ENCODE measurements at places on chromosomes 13 and 19.

GRCh38 chr13:100235311-100235901 is 146.5 kb downstream of the PCCA start:
- peak; percentile 70 for DNase-seq

GRCh38 chr13:45950386-45951000 is 98.9 kb upstream of the SIAH3 start:
- no peak for DNase-seq

- DNase-seq, result peak; percentile 45
Observed at GRCh38 chr19:14434543-14435319, 1.6 kb downstream of the PKN1 start.

DNA sequence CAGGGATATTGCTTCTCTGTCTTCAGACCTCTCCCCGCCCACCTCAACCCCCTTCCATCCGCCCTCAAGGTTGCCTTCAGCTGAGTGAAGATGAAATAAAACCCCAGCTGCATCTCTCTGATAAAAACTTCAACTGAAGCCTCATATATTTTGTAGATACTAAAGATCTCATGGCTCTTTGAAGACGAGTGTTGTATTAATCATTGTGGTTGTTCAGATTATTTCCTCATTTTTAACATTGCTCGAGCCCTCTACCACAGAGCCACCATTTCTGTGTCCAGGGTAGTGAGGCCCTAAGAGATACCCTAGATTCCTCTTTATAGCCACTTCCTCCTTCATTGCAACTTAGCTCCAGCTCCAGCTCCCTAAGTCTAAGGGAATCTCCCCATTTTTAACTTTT is 312.8 kb upstream of the ZNF507 start:
- no peak for DNase-seq

DNA sequence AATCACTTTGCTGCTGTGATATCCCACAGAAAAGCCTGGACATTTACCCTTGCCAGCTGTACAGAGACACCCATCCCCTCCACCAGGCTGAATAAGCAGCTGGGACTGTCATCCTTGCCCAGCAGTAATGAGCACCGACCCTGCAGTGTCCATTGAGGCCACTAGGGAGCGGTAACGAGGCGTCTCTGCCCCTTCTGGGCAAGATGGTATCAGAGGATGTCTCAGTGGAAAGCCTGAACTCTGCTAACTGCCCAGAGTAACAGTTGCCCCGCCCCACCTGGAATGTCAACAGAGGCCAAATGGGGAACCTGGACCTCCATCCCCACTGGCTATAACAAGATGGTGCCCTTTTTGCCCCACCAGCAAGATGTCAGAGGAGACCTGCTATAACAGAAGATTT is 22.8 kb upstream of the CEACAM20 start:
- DNase-seq, result peak; percentile 3

- DNase-seq, result no peak
Observed at GRCh38 chr19:33191501-33191900, 2.6 kb upstream of the LRP3 start.

DNA sequence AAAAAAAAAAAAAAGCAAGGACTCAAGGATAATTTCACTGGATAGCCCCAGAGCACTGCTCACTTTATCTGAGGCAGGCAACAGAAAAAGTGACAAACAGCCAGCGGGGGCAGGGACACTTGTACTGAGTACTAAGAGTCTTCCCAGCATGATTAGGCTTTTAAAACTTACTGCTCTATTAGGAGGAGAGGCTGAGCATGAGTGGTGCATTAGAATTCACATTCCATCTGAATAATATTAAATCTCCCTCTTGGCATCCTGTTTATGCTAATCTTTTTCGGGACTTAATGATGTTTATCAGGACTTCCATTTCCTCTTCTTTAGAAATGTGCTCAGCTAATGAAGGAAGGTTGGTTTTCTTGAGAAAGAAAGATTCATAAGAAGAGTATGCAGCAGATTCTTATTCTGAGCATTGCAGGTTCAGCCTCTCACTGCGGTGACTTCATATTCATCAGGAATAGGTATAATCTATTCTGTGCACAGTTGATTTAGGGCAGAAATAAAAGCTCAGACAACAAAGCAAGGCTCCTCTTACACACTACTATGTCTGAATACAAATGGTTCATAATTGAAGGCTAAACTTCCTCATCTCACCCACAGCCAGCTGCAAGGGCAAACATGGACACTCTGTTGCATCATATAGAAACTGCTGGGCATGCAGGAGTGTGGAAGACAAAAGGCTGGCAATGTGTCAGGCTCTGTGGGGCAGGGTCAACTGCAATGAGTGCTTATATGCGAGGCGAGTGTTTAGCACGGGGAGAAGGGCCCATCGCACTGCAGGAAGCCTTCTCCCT is 107.0 kb downstream of the KL start:
- peak; percentile 2 for DNase-seq

DNA sequence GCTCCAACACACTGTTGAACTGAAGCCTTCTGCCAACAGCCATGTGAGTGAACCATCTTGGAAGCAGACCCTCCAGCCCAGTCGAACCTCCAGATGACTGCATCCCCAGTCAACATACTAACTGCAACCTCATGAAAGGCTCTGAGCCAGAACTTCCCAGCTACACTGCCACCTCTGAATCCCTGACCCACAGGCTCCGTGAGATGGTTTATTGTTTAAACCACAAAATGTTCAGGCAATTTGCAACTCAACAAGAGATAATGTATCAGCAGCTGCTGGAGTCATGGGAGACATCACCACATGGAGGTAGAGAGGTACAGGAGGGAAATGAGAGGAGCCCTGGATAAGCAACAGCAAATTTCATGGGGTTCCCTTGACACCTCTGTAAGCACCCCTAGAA is 266.4 kb upstream of the NBEA start:
- DNase-seq, result no peak

DNA sequence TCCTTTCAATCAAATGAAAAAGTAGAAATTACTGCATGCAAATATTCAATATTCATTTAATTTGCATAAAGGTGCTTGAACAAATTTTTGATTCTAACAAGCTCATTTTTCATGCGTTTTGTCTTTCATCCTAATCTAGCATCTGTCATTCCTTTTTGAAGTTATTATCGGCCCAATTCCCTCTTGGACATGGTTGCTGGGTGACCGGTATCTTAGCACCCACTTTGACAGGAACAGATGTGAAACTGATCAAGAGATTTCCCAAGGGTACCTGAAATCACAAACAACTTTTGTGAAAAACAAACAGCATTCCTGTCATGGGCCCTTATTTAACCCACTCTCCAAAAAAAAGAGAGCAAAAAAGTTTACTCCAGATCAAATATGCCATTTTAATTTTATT is 13.3 kb downstream of the DACH1 start:
- DNase-seq, result no peak

GRCh38 chr13:33111414-33112110 is 95.3 kb downstream of the KL start:
- DNase-seq, result no peak

DNA sequence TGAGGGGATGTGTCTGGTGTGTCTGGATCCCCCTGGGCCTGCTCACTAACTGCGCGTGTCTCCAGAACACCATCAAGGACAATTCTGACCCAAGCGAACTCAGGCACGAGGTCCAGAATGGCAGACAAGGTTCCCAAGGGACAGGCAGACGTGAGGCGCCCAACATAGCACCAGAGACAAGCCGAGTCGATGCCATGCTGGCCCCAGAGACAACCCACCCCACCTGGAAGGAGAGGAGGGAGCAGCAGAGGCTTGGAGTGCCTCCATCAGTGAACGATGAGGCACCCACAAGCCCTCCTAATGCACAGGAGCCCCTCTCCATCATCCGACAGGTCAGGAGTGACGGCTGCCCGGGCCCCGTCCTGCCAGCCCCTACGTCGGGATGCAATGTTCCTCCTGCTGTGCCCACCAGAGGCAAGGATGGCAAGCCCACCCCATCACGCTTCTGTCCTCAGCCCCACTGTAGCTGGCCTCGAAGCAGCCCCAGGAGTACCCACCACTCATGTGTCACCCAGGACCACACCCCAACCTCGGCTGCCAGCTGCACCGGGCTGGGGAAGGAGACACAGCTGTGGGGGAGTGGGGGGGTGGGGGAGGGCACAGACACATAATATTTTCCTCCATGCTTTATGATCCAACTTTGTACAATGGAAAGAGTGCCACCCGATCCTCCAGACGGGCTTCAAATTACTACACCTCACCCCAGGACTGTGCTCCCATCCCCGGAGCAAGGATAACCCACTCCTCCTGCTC is 11.8 kb downstream of the AP3D1 start:
- no peak for DNase-seq

DNA sequence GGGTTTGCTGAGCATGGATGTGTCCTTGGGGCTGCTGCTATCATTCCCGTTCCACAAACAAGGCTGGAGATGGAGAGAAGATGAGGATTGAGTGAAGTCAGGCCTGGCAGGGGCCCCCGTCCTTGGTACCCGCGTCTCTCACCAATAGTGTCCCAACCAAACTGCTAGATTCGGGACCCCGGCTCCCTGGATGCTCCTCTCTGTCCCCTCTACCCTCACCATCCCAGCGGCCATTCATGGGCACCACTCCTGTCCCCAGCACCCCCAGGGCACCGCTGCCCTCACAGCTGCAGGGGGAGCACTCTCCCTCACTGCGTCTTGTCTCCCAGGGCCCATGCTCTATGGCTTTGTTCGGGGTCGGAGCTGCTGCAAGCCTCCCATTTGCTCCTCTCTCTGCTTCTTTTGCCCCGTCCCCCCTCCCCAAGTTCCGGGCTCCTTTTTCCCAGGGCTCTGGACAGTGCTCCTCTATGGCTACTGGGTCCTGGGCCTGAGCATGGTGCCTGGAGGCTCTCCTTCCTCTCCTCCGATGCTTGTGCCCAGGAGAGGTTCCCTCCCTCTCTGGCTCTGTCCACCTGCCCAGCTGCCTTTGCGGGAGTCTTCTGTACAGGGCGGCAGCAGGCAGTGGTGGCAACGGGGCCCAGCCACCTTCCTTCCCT is 219.5 kb downstream of the TEX29 start:
- no peak for DNase-seq

DNA sequence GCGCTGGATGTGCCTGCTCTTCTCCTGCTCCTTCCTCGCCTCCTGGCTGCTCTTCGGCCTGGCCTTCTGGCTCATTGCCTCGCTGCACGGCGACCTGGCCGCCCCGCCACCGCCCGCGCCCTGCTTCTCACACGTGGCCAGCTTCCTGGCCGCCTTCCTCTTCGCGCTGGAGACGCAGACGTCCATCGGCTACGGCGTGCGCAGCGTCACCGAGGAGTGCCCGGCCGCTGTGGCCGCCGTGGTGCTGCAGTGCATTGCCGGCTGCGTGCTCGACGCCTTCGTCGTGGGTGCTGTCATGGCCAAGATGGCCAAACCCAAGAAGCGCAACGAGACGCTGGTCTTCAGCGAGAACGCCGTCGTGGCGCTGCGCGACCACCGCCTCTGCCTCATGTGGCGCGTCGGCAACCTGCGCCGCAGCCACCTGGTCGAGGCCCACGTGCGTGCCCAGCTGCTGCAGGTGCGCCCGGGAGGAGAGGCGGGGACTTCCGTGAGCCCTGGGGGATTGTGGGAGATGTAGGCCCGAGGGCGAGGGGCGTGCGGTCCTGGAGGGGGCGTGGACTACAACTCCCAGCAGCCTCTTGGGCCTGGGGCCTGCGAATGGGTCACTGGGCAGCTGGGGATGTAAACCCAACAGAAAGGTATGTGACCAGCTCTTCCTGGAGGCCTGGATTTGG is 6.7 kb downstream of the KCNJ14 start:
- DNase-seq, result no peak

DNA sequence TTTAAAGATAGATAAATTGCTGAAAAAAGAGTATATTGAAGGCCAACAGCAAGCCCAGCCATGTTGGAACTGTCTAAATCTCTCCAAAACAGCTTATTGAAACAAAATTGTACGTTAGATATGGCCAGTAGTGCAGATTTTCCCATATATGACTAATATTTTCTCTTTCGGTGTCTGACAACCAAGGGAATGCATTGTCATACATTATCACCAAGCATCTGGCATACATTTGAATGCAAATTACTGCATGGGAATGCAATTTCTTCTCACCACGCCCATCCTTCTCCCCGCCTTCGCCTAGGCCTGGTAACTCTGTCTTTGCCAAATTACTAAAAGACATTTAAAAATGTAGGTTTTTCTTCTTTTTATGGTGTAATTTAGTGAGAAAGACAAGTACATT is 32.5 kb upstream of the IRS2 start:
- DNase-seq, result no peak

DNA sequence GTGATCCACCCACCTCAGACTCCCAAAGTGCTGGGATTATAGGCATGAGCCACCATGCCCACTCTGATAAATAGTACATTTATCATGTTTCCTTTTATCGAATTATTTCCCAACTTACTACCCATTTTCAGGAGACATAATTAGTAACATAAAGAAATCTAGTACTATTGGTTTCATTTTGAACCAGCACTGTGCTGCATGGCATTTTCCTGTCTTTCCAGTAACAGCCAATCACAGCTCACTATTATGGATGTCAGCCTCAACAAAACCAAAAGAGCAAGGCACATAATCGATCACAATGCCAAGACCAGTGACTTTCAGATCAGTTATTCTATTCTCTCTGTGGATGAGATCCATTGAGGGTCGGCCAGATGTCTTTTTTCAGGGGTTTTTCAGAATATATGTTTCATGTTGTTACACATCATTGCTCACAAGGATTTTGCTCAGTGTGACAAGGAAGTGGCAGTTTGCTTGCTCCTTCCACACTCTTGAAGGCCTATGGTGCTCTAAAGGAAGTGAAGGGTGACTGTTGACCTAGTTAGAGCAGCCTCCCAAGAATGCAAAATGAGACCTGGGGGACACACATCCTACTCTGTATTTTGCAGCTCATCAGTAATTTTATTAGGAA is 233.4 kb downstream of the KCNRG start:
- DNase-seq, result peak; percentile 46

- DNase-seq, result no peak
Observed at GRCh38 chr13:81957121-81957520, 1616.2 kb upstream of the SPRY2 start.

DNA sequence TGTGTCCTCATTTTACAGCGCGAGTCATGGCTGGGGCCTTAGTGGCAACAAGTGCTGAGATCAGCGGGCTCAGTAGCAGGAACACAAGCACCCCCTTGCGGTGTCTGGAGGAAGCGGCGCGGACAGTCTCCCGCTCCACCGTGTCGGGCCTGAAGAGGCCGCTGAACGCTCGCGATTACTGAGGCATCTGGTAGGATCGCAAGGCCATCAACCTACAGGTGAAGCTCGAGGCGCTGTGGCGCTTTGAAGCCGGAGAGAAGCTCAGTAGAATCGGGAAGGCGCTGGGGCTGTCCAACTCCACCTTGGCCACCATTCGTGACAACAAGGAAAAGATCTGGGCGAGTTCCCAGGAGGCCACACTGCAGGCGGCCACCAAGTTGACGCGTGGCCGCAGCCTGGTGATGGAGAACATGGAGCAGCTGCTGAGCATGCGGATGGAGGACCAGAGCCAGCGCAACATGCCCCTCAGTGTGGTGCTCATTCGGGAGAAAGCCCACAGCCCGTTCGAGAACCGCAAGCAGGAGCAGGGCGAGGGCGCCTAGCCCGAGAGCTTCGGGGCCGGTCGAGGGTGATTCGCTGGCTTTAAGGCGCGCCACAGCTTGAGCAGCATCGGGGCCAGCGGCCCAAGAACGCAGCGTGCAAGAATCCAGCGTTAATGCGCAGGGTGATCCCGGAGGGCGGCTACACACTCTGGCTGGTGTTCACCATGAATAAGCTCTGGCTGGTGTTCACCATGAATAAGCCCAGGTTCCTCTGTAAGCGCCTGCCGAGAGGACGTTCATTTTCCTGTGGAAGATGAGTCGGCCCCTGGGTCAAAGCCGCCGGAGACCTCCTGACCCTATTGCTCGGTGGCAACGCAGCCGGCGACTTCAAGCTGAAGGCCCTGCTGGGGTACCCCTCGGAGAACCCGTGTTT is 8.3 kb upstream of the MZF1 start:
- DNase-seq, result peak; percentile 93

- DNase-seq, result no peak
Observed at GRCh38 chr13:25800523-25800922, 251.3 kb downstream of the SHISA2 start.
